ENCODE measurements at places on chromosomes 4 and X. TPM values are rescaled to one million over a fixed set of nuclear protein-coding genes. Genes with fewer than 3 reads are reported as not detected.

GRCh38 chr4:25943312-25943711, 29.3 kb downstream of the SMIM20 start:
- no peak for DNase-seq

DNA sequence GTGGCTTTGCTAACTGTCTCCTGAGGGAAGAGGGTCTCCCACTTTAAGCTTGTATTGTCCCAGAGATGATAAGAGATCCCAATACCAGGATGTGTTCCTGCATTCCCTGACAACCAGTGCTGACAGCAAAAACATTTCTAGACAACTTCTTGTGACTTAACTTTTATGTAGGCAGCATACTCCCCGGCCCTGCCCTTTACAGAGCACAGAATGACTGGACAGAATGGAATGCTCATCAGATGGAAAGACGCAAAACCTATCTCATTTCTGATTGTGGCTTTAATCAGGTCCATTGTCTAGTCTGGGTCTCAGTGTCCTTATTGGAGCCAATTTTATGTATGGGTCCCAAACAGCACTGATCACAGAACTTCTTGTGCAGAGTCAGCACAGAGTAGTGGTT, 18.2 kb upstream of the PLAC1 start:
- DNase-seq: no peak

GRCh38 chr4:125317525-125317877, 2.7 kb downstream of the FAT4 start:
- DNase-seq: peak; percentile 85

DNA sequence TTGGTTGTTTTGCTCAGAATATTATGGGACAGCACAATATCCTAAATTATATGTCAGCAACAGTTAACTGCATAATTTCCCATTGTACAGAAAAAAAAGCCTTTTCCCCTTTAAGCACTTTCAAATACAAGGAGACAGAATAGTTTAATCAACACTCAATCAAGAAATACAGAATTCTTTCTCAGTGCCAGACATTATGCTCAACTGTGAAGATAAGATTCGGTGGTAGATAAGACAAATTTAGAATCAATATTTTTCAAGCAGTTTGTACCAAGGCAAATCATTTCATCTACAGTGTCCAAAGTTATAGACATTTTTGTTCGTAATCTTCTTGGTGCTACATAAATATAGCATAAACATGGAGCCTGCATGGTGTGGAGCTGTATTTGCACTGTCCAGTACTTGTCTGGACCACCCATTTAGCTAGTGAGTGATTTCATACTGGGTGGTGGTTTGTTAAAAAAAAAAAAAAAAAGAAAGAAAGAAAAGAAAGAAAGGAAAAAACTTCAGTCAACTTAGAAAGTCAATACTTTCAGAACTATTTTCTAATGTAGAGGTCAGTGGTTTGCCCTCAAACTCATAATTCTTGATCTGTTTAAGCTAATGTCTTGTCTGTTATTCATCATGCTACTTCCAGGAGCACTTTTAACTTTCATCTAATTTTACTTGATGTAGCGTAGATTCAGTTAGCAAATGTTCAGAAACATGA, 522.9 kb downstream of the FAT4 start:
- DNase-seq: no peak

GRCh38 chrX:73268463-73268862, 53.8 kb upstream of the NAP1L2 start:
- DNase-seq: no peak

GRCh38 chr4:150215601-150216000, 137.4 kb downstream of the DCLK2 start:
- no peak for DNase-seq

DNA sequence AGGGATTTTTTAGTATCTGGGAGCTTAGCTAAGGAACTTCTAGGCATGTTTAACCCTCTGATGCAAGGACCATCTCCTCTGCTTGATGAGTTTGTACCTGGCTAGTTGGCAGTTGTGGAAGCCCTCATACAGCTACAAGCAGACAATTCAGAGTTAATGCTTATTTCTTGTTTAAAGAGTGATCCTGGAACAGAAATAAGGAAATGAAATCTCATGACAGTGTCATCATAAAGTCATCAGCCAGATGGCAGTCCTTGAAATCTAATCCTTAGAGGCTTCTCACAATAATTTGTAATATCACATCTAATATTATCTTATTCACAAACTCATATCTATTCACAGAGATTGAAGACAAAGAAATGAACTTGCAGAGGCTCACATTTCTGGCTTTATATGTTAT, 581.6 kb upstream of the FTHL17 start:
- no peak for DNase-seq

DNA sequence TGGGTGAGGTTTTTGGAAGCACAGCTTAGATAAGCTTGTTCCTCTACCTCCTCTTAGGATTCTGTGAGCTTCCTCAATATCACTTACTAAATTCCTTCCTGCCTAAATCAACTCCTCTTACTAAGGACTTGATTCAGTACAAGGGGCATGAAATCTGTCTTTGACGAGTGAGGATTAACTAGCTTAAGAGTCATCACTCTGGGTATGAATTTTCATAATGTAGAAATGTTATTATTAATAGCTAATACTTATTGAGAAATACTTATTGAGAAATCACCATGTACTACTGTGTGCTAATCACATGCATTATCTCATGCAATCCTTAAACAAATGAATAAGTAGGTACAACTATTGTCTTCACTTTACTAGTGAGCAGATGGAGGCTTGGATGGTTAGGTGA, 28.6 kb downstream of the TRPC3 start:
- DNase-seq: no peak

GRCh38 chrX:12898073-12898472, 8.3 kb upstream of the TLR8 start:
- DNase-seq: no peak

DNA sequence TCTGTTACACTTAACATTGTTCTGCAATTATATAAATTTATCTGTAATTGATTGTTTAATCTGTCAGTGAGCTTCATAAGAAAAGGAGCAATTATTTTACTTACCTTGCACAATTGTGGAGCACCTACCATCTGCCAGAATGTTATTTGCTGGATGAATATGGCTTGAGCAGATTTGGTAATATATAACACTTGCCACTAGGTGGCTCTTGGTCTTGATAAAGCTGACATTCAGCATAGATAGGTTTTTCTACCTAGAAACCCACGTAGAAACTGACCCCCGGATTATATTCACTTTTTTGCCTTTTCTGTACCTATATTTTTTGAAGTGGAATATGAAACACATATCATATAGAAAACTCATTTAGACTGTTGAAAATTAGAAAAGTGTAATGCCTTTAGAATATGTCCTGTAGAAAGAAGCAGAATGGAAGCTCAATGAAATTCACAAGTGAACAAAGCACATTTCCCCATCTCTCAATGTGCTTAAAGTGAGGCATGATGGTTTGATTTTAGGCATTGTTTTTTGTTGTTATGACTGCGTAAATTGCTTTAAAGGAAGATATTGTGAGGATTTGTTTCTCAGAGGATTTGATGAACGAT, 9.5 kb downstream of the RBPJ start:
- DNase-seq: peak; percentile 87

The SSX2B gene
- polyA plus RNA-seq: not detected

The FHIP1A gene
- 2.8 TPM for polyA plus RNA-seq

The TRIM61 gene
- not detected for polyA plus RNA-seq

The SPATA4 gene
- 0.58 TPM for polyA plus RNA-seq
